ENCODE measurements at places on chromosomes 6 and 20.

- no peak for DNase-seq
Measured at GRCh38 chr6:19753826-19754225, 83.3 kb upstream of the ID4 start.

- DNase-seq, result no peak
Measured at GRCh38 chr6:32170294-32170693, 5.6 kb downstream of the AGPAT1 start.

DNA sequence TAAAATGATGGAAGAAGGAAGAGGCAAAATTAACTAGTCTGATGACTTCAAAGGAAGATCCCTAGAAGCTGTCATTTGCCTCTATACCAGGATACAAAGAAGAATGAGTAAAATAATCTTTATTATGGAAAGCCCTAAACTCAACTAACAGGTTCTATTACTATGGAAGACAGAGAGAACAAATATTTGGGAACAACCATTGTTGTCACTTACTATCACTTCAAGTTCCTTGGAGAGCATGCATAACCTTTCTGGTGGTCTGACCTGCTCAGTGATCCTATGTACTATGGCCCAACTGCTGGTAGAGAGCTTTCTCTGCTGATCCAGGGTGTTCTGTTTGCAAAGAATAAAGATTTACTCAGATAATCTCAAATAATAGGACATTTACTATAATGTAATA lies 62.8 kb upstream of the TASP1 start:
- no peak for DNase-seq

DNA sequence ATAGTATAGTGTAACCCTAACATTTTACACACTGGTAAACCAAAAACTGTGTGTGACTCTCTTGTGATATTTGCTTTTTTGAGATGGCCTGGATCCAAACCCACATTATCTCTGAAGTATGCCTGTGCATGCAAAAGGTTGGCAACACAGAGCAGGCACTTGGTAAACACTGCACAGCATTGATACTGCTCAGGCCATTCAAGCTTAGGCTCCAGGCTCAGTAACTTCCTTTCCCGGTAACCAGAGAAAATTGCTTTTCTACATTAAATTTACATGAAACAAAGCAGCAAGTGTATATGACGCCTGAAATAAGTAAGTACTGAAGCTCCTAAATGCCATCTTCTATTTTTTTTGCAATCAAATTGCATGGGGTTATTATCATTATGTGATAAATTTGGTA lies 205.7 kb downstream of the EPM2A start:
- no peak for DNase-seq

DNA sequence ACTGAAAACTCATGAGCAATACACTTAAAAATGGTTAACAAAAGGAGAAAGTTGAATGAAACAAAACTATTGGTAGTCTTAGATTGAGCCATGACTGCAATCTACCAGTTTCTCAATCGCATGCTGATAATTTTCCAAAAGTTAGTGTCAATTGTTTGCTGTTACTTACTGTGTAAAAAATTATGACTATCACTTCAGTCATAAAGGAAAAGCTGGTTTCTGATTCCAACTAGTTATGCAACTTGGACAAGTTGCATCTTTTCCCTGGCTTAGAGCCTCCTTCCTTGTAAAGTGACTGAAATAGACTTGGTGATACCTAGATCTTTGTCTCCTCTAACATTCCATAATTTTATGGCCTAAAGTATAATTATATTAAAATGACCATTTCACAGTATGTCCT lies 88.3 kb upstream of the PAK5 start:
- DNase-seq, result no peak

DNA sequence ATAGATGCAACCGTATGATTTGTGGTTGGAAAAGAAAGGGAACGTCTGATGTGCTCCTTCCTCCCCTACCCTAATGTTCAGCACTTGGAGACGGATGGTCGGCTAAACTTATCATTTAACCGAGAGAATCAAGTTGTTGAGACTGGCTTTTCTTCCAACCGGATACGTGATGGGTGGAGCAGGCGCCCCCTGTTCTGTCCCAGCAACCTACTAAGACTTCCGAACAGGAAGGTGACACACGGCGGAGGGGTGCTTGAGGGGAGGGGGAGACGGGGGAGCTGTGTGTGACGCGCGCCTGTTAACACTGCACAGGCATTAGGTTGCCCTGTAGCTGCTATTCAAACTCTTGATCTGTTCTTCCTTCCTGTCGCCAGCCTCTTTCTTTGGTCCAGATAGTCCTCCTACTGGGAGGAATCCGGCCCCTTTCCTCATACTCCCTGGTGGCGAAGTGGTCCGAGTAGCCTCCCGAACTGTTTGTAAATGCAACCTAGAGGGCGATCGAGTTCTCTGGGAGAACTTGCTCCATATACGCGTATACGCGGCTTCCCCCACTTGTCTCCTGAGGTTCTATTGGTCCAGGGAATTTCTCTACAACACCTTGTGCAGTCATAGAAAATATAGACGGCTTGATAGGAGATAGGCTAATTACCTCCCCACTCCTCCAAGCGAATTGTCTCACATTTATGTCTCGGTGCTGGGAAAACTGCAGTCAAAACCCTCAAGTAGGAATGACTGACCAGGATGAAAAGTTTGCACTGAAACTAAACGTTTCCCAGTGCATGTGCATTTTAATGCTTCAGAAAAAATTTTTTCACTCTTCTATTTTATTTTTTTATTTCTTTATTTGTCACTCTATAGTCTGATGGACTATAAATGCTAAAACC lies 126.0 kb upstream of the SLC2A12 start:
- DNase-seq, result peak; percentile 73

- no peak for DNase-seq
Measured at GRCh38 chr6:166341464-166341863, 881 bp downstream of the SFT2D1 start.

DNA sequence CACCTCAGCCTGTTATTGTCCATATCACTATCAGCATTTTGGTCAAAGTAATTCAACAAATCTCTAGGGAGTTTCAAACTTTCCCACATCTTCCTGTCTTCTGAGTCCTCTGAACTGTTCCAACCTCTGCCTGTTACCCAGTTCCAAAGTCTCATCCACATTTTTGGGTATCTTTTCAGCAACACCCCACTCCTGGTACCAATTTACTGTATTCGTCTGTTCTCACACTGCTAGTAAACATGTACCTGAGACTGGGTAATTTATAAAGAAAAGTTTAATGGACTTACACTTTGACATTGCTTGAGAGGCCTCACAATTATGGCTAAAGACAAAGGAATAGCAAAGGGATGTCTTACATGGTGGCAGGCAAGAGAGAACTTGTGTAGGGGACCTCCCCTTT lies 224.2 kb downstream of the ADGRB3 start:
- no peak for DNase-seq

GRCh38 chr6:163356324-163356723 lies 58.2 kb upstream of the QKI start:
- no peak for DNase-seq

GRCh38 chr6:42227173-42227850 lies 9.7 kb upstream of the MRPS10 start:
- DNase-seq, result no peak

GRCh38 chr6:130547723-130548122 lies 181.9 kb downstream of the TMEM200A start:
- no peak for DNase-seq

DNA sequence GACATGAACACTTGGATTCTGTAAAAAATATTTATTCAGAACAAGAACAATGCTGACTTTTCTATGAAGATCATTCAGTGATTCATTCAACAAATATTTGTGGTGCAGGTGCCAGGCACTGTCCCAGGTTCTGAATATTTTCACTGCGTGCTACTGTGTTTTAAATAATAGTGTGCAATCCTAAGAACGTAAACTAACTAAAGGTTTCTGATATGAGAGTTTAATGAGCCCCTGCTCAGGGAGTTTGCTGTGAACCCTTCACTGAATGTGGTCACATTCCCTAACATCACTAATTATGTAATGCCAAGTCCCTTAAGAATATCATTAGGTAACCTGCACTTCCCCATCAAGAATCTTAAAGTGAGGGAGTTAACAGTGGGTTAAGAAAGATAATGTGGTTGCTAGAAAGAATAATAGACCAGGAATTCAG lies 1.7 kb upstream of the TMEM170B start:
- DNase-seq, result no peak

GRCh38 chr20:51019656-51020592 lies 3.0 kb downstream of the KCNG1 start:
- no peak for DNase-seq

- peak; percentile 95 for DNase-seq
Measured at GRCh38 chr20:50369225-50370035, 140.8 kb upstream of the PTPN1 start.

GRCh38 chr6:79640146-79641111 lies 9.3 kb downstream of the SH3BGRL2 start:
- DNase-seq, result no peak

DNA sequence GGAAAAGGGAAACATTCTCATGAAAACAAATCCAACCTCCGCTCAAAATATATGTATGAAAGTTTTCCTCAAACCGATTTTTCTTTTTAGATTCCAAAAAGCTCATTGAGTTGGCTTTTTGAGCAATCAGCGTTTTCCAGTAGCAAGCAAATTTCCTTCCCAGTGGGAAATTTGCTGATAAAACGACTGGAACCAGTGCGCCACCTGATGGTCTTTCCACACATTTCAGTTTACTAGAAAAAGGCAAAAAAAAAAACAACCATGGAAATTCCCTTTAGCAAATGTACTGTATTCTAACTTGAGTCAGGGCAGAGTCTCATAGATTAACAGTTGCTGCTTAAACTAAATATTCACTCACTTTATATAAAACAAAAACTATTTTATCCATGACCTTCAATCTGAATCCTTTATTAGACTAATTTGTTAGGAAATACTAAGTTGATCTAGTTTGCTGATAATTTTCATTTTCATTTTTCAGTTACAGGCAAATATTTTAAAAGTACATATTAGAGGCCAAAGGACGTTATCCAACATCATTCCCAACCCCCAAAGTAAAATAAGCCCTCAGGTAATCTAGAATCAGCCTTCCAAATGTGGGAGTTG lies 271.5 kb downstream of the FOXA2 start:
- no peak for DNase-seq

DNA sequence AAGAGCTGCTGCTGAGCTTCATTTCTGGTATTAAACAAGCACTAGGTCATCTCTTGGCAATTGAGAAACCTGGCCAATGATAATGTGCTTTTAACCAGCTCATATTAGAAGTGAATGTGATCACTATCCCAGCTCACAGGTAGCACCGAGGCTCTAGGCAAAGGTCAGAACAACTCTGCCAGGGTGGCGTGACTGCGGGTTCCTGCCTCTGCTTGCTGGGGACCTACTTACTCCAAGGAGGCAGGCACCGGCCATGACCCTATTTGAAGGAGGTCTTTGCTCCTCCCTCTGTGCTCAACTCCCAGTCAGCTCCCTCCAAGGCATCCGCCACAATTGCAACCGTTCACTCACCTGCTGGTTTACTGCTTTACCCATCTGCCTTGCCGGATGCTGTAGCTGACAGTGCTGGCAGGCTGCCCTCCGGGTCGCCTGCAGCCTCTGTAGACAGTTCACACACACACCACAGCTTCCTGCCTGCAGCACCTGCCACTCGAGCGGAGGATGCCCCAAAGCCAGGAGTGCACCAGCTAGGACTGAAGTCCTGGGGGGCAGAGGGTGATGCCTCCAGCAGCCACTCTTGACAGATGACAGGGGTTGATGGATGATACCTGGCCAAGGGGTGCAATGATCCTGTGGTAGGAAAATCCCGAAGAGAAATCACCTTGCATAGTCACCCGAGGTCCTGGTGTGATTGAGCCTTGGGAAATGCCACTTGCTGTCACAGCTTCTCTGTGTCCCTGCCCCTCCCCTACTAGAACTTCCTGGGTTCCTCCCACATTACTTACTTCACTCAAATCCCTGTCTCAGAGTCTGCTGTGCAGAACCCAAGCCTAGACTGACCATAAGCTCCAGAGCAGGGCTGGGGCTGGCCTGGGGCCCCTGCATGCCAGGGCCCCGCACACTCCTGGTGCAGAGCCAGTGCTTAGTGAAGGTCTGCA lies 8.8 kb upstream of the VSX1 start:
- no peak for DNase-seq

- no peak for DNase-seq
Measured at GRCh38 chr6:30548375-30548774, 7.9 kb downstream of the GNL1 start.

GRCh38 chr20:1081891-1082290 lies 36.5 kb upstream of the PSMF1 start:
- no peak for DNase-seq

GRCh38 chr20:52676283-52676995 lies 295.7 kb upstream of the TSHZ2 start:
- no peak for DNase-seq

DNA sequence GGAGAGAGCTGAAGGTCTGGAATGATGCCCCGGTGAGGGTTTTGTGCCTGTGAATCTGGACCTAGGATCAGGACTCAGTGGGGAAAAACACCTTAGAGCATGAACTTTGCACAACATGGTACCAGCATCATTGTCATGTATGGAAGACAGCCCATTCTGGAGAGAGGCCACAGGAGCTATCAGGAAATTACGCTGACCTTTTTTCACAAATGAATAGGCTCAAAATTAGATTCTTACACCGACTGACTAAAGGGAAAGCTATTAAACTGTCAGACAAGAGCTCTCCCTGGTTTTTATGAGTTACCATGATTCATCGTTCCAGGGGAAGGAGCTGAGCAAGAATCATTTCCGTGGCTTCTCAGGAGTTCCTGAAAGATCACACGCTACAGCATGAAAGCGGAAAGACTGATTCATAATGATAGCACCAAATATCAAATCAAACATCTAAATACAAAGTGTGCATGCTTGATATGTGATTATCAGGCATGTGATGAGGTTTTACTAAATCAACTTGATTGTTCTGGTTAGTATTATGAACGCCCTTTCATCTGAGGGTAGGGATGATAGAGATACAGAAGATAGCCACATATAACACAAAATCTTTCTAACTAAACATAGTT lies 224.9 kb upstream of the SMLR1 start:
- DNase-seq, result no peak

GRCh38 chr20:34564833-34565232 lies 6.3 kb downstream of the MAP1LC3A start:
- no peak for DNase-seq
